ENCODE measurements at places on chromosomes 6 and 20. TPM values are rescaled to one million over a fixed set of nuclear protein-coding genes. Genes with fewer than 3 reads are reported as not detected.

DNA sequence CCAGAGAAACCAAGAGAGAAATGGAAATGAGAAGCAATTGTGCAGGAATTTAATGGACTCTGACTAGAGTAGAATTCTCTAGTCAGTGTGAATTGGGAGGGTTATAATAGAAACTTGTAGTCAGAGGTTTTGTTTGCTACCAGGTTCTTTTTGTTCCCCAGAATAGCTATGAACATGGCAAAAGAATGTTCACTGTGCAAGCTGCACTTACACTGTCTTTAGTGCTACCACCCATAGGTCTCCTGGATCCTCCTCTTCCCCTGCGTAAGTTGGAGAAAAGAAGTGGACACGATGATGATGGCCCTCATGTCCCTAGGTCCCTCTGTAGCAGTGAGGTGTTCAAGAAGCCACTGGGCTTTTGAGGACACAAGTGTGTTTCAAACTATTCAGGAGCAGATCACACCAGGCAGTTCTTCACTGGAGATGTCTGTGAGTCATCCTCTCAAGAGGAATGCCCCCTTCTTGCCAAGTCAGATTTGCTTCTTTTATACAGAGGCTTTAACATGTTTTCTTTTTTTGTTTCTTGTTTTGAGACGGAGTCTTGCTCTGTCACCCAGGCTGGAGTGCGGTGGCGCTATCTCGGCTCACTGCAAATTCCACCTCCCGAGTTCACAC lies 47.6 kb upstream of the SMIM8 start:
- DNase-seq: no peak

- no peak for DNase-seq
Measured at GRCh38 chr20:41669708-41670263, 51.6 kb upstream of the CHD6 start.

DNA sequence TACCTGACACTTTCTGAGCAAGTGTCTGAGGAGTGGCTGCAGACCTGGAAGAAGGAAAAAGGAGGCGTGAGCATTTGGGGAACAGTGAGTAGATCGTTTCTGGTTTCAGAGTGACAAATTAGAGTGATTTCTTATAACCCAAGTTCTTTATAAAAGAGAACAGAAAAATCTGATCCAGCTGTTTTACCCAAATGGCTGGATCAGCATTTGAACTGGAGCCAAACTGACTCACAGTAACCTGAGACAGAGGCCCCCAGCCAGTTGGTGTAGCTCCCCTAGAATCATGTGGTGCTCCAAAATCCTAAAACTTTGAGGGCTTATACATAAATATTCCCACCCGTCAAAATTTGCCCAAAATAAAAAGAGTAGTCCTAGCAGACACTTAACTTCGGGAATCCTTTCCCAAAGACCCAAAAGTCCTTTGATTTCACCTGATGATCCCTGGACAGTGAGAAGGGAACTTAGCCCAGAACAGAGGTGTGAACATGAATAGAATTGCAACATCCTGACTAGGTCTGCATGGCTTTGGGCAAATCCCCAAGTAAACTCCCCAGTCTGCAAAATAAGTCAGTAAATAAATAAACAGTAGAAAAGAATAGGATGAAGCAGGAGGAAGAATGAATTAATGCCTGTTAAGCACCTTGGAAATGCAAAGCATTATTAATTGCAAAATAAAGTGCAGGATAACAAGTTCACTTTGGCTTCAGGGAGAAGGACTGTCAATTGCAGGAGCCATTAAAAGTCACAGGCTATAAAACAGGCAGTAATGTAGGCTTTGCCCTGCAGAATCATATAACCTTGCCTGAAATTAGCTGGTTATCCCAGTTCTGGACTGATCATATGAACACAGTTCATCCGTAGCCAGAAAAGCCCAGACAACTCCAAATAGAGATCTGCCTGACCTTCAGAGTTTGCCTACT lies 262.0 kb upstream of the JARID2 start:
- DNase-seq: no peak

- DNase-seq: no peak
Measured at GRCh38 chr6:160258346-160259142, at the start of gene SLC22A2. TSS of gene SLC22A2 (minus strand) at chr6:160258821. CDS start at chr6:160258757, 64 bp downstream.

DNA sequence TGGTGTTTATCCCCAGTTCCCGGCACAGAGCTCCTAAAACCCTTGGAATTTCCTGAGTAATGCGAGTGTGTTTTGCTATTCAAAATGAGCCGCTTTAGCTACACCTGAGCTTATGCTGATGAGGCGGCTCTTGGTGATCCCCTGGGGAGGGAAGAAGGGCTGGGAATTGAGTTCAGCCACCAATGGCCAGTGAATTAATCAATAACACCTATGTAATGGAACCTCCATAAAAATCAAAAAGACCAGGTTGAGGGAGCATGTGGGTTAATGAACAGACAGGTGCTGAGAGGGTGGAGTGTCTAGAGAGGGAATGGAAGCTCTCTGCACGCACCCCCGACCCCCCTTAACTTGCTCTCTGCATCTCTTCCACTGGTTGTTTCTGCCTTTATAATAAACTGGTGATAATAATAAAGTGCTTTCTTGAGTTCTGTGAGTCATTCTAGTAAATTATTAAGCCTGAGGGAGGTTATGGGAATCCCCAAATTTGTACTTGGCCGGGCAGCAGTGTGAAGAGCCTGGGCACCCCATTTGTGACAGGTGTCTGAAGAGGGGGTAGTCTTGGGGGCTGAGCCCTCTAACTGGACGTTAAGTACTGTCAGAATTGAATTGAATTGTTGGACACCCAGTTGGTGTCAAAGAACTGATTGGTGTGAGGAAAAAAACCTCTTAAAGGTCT lies 24.6 kb upstream of the SERPINB1 start:
- no peak for DNase-seq

DNA sequence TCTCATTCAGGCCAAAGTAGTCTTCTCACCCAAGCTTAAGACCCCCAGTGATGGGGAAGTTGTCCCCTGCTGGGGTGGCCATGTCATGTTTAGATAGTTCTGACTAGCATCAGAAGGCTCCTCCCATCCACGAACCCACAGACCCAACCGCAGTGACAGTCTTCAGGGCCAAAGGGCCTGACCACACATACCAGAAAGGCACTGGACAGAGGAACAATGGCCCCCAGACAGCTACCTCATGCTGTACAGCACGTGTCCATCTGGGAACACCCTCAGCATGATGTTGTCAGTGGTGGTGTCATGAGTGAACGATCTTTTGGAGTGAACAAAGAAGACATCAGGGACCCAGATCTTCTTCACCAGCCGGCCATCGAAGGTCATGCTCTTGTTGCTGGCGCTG lies 46.3 kb downstream of the GABRR2 start:
- DNase-seq: no peak

GRCh38 chr6:84657486-84657885 lies 106.9 kb downstream of the TBX18 start:
- no peak for DNase-seq

DNA sequence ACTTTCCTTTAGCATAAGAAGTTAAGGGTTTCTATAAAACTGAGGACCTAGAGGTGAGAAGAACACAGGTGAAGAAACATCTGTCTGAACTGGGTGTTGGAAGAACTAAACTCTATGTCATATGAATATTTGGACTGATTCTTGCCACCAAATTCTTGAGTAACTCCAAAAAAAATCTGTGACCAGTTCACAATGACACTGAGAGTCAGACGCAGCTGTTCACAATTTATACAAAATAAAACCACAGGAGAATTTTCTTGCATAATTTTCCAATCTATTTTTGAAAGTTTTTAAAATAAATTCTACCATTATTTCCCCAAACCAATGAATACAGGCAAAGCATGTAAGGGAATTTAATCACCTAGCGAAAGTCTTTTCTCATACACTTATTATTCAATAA lies 148.1 kb upstream of the TCF21 start:
- DNase-seq: no peak

GRCh38 chr6:5850848-5851255 lies 155.9 kb downstream of the NRN1 start:
- DNase-seq: no peak

GRCh38 chr6:87879132-87879861 lies 168.3 kb upstream of the SPACA1 start:
- no peak for DNase-seq

- DNase-seq: no peak
Measured at GRCh38 chr20:11267762-11268335, 594.0 kb upstream of the JAG1 start.

Gene SLC44A4
- 0.26 TPM for polyA plus RNA-seq

Gene BCKDHB
- 26.9 TPM for polyA plus RNA-seq

Gene PARD6B
- polyA plus RNA-seq: 0.49 TPM

Gene ID4
- 4.9 TPM for polyA plus RNA-seq

Gene KCNB1
- polyA plus RNA-seq: 0.82 TPM

Gene TTLL9
- 0.32 TPM for polyA plus RNA-seq
